ENCODE measurements at places on chromosomes 7 and 10. TPM values are rescaled to one million over a fixed set of nuclear protein-coding genes. Genes with fewer than 3 reads are reported as not detected.
A peak's percentile ranks its signal among the peaks of the same experiment; 100 is the strongest.

DNA sequence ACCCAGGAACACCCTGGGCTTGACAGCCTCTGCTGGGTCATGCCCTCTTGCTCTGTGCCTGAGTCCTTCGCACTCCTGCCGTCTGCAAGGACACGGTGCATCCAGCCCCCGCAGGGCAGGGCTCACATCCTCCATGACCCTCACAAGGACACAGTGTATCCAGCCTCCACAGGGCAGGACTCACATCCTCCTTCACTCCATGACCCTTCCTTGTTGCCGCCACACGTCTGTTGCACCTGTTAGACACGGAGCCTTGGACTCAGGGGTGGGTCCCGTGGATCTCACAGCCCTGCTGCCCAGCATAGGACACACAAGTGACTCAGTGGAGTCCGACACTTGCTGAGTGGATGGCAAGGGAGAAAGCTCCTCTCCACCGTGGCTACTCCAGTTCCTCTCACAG is 500.8 kb downstream of the DNAJB6 start:
- no peak for DNase-seq

DNA sequence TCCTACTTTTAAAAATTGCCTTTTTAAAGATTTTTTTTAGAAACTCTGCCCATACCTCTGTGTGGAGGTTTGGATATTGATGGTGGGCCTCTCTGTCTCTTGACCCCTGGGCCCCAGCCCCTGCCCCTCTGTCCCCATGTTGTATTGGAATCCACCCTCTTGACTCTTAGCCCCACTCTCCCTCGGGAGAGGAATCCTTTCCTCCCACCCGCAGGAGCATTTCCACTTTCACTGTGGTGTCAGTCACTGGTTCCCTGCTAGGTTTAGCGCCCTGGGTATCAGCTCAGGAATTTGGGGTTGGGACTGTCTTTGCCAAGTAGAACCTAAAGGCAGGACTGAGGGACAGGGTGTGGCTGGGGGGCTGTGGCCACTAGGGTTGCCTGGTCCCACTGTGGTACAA is 10.1 kb downstream of the PFKFB3 start:
- no peak for DNase-seq

DNA sequence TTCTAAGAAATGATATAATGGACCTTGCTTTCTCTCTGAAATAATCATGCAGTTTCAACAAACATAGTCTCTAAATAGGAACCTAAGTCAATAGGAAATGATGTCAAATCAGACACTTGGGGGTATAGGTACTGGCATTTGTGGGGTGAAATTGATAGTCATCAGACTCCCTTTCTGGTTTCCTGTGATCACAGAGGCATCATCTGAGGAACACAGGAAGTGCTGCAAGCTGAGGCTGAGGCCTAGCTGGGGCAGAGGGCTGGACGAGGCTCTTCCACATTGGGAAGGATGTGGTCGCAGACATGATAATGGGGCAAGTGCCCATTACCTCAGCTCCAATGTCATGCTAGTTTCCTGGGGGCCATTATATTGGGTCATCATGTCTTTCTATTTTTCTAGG is 33.5 kb upstream of the TARP start:
- no peak for DNase-seq

GRCh38 chr7:18940593-18941134 is 176.8 kb downstream of the TWIST1 start:
- DNase-seq, result no peak

DNA sequence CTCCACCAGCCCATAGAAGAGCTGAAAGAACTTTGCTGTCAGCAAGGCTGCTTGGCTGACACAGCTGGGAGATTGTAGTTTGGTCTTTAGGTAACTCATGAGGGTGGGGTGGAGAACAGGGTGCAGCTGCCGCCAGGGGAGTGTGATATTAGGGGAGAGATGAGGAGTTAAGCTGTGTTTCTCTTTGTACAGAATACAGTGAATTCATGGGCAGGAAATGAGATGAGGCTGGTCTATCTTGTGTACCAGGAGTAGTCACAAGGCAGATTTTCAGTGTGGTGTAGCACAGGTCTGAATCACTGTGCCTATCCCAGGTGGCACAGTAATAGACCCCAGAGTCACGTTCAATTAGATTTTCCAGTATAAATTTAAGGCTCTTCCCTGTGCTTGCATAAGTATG is 56.6 kb upstream of the TARP start:
- no peak for DNase-seq

DNA sequence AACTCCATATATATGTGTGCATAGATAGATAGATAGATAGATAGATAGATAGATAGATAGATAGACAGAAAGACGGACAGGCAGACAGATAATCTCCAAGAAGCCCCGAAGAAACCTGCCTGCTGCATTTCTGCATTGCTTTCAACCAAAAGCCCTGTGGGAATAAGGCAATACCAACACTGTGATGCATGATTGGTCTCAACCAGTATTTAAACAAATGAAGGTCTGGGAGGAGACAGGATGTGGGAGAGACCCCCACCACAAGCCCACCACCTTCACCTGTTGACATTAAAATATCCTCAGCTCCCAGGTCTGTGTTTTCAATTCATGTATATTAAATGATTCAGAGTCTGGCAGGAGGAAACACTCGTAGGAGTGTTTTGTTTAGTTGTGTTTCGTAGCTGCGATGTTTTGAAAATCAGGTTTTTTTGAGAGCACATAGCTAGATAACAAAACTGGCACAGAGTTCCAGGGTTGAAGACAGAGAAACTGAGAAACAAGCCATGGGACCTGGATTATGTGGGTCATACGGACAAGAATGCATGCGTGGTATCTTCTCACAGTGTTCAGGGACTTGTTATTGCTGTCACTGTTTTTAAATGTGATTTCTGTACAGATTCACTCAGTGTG is 200.7 kb upstream of the AHR start:
- DNase-seq, result peak; percentile 10

DNA sequence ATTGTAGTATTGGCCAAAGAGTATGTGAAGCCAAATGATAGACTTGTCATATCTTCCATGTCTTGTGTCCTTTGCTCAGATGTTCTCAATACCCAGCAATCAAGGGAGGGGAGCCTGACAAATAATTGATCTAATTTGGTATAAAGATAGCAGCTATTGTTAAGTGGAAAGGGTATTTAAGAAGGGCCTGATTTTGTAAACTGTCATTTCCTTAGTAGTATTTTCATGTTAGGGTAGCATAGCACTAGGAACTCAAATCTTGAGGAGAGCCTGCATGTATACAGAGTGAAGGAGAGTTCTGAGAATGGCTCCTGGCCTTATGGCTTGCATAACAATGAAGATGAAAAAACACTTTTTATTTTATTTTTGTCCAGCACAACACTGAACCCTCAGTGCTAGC is 53.1 kb downstream of the GNAI1 start:
- DNase-seq, result no peak

- DNase-seq, result peak; percentile 76
Observed at GRCh38 chr7:114922652-114923402, 933 bp downstream of the MDFIC start.

DNA sequence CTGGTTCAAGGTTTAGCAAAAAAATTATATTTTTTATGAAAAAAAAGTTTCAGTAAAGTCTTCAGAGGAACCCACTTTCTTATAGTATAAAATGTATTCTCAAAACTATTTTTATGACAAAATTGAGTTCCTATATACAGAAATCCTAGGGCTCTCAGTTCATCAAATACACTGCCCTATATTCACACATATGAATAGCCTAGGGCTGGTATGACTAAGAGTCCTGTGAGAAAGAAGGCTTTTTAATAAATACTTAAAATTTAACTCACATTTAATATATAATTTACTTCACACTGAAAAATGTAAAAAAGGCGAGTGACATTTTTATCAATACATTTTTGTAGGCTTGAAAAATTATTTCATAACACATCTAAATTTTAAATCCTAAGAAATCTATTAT is 16.6 kb downstream of the CHCHD3 start:
- DNase-seq, result no peak

DNA sequence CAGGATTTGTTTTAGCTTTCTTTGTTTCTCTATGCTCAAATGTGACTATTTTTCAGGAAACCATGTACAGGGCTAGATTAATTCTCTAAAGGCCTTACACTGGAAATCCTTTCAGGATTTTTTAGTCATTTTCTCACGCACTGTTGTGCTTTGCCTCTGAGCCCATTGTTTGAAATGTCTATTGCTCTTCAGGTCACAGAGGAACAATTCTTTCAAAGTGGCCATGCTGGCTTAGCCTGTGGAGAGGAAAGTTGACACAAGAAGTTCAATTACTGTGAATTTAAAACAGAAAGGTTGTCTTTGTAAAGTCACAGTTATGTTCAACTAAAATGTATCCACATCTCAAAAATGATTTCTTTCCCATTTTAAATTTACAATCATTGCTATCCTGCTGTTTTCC is 1071.7 kb upstream of the POT1 start:
- DNase-seq, result no peak

DNA sequence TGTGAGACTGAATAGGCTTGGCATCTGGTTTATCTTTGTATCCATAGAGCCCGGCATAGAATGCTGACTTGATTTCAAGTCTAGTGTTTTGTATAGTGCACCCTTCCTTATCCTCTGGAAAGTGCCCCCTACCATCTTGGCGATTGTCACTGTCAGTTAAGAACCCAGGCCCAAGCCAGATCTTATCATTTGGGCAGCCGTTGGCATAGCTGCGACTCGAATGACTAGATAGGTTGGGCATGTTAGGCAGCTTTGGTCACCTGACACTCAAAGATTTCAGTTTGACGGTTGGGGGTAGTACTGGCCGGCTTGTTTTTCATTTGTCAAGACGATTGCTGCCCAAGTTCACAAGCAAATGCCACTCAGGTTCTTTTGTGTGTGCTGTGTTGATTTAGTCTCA is 6.6 kb downstream of the NIPSNAP2 start:
- no peak for DNase-seq

DNA sequence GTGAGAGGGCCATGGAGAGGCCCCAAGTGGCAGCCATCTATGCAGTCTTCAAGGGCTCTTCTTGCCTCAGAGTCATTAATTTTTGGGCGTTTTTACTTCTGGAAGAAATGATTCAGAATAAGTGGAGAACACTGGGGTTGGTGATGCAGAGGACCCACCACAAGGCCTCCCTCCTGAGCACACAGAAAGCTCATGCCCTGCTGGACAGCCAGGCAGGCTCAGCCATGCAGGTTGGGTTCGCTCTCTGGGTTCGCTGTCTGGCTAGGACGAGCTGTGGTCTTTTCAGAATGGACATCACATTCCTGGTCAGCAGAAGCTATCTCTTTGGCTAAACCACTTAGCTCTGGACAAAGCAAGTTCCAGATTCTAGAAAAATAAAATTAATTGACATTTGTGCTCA is 480.8 kb downstream of the RPS24 start:
- DNase-seq, result no peak

DNA sequence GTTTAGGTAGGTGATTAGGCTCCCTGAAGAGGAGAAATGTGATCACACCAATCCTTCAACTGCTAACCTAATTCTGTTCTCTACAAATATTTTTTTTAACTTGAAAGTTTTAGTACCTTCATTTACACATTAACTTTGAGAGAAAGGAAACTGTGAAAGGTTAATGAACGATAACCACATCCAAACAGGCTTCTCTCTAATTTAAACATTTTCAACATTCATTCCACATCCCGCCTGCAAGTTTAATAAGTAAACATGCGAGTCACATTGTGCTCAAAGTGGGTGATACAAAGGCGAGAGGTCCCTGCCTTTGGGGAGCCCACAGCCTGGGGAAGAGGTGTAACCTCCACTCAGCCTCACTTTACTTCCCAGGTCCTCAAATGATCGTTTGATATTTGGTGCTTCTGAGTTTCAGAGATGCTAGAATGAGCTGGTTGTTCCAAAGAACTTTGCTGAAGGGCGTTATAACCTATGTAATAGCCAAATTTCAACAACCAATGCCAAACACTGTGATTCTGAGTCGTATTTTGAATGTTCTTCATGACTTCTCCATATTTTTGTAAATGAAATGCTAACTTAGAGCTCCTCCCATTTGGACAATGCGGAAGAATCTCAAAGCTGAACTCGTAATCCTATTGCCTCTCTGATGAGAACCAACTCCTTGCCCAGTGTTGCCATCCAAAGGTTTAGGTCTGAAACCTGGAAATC is 47.5 kb downstream of the DENND2A start:
- no peak for DNase-seq

GRCh38 chr10:89431977-89432376 is 17.6 kb downstream of the IFIT5 start:
- DNase-seq, result peak; percentile 11

GRCh38 chr10:13560597-13560996 is 26.2 kb upstream of the PRPF18 start:
- DNase-seq, result no peak

GRCh38 chr7:44184206-44184872 is 4.9 kb downstream of the GCK start:
- no peak for DNase-seq

DNA sequence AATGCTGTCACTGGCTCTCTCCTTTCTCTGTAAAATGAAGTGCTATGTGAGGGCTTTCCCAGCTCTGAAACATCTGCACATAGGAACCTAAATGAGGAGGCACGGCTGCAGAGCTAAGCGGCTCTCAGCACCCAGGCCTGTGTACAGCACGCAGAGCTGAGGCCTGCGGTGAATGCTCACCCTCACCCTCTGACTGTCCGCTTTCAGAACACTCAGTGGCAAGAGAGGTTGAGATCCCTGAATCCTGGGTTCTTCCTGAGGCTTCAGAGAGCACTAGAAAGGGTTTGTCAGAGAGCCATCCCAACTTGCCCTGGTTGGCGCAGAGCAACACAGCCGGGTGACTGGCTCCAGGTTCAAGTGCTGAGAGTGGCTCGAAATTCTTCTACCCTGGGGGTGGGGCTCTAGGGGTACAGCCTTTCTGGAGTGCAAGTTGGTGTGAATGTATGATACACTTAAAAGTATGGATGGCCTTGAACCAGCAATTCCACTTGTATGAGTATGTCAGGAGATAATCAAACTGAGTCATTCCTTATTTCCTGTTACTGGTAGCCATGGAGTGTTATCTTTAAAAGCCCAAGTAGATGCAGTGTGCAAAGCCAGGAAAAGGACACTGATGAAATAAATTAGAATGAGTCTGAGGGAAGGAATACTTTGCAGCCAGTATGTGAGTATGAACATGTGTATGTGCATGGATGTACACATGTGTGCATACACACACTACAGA is 1.7 kb upstream of the CCDC201 start:
- no peak for DNase-seq

GRCh38 chr7:74334030-74334429 is 44.8 kb downstream of the CLIP2 start:
- no peak for DNase-seq

The IQUB gene
- total RNA-seq, result 1.5 TPM

The FGFR2 gene
- 61.9 TPM for total RNA-seq

The NPSR1 gene
- 0.58 TPM for total RNA-seq

The MNX1 gene
- not detected for total RNA-seq

The TSPAN33 gene
- 9.5 TPM for total RNA-seq

All from urinary bladder (tissue), 4 donors.